Epithelial cell of alveolus of lung (primary cell): ENCODE measurements at places on chromosomes 5 and 9. TPM values are rescaled to one million over a fixed set of nuclear protein-coding genes. Genes with fewer than 3 reads are reported as not detected.

Gene CDKN2A
- total RNA-seq: 0.64 and 8.3 TPM in 2 replicates

Gene ADAMTS6
- total RNA-seq: 18.4 and 32.3 TPM in 2 replicates

Gene LCN12
- not detected in 2 replicates for total RNA-seq

Gene SLC36A3
- not detected in 2 replicates for total RNA-seq

Gene SMIM33
- not detected in 2 replicates for total RNA-seq

Gene AKNA
- 11.1 and 12.6 TPM in 2 replicates for total RNA-seq
